ENCODE measurements at places on chromosomes 11 and 22.

DNA sequence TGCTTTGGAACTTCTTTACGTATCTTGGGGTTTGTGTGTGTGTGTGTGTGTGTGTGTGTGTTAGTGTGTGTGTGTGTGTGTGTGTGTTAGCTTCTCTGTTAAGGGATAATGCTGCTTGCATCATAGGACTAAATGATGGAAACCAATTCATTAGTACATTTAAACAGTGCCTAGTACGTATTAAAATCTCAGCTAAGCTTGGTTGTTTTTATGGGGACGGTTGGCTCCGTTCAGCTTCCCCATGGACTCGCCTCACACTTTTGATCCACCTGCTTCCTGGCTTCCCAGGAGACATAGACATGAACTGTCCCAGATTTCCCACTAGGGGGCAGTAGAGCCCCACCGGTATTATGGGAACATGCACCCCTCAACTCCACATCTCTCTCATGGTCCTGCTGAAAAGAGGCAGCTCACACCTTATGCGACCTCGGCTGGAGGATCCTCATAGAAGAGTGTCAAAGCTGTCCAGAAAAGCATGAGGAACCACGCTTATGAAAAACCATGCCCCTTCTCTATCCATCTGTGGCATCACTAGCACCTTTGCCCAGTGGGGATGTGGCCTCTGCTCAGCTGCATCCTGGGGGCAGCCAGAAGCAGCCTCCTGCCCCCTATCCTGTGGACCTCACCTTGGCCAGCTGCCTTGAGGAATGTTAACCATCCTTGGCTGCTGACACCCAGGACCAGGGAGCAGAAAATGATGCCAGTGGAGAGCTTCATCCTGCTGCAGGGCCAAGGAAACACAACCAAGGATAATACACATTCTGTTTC, 9.7 kb upstream of the SAAL1 start:
- peak; percentile 78 for DNase-seq

- DNase-seq: peak; percentile 70
Observed at GRCh38 chr22:35477911-35478582, 62.6 kb upstream of the RASD2 start.

GRCh38 chr11:44737245-44738085, 10.7 kb downstream of the TSPAN18 start:
- DNase-seq: no peak

DNA sequence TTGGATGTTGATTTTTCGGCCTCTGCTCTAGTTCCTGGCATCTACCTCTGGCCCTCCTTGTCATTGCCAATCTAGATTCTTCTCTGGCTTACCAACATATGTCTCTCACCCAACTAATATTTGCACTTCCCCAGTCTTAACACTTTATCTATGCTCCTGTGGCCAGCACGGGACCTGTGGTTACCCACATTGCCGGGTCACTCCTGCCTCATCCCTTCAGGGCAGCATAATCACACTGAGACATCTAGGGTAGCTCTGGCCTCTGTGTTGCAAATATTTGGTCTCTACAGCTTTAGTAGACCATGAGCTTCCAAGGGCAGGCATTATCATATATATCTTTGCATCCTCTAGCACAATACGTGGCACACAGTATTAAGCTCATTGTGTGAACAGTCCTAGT, 182.0 kb upstream of the ARHGAP20 start:
- DNase-seq: no peak

DNA sequence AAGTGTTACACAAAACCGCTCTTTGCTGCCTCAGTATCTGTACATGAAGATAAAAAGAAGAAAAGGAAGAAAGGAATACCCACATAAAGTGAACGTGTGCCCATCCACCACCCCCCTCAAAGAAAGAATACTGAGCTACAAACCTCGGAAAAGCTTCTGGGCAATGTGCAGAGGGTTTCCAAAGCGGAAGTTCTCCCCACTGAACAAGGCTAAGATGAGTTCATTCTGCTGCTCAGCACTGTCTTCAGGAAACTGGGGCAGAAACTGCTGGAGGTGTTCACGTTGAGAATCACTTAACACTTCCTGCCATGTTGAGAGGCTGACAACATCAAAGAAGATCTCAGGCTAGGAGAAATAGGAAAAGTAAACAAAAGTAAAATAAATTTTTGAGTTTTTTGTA, 6.9 kb downstream of the NFRKB start:
- DNase-seq: no peak

GRCh38 chr11:107665018-107665417, 46.8 kb downstream of the SLN start:
- no peak for DNase-seq

GRCh38 chr11:111526501-111526900, 11.9 kb downstream of the HOATZ start:
- DNase-seq: peak; percentile 67

- DNase-seq: no peak
Observed at GRCh38 chr11:17852246-17852645, 117.7 kb downstream of the KCNC1 start.

DNA sequence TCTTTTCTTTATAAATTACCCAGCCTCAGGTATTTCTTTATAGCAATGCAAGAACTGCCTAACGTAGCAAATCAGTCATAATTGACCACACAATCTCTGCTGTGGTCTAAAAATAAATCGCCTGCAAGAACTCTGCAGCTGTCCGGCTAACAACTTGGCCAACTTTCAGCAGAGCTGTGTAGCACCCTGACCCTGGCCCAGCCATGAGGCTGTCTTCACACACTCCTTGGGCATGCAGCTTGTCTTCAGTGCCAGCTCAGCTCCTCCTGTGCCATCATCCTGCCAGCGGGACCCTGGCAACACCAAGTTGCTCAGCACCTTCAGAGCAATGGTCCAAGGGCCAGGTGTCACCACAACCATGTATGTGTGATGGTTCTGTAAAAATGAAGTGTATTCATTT, 355.6 kb downstream of the OPCML start:
- no peak for DNase-seq

- DNase-seq: no peak
Observed at GRCh38 chr11:4881188-4881587, 512 bp upstream of the OR51T1 start.

- DNase-seq: no peak
Observed at GRCh38 chr11:71267807-71268421, 15.5 kb upstream of the SHANK2 start.

DNA sequence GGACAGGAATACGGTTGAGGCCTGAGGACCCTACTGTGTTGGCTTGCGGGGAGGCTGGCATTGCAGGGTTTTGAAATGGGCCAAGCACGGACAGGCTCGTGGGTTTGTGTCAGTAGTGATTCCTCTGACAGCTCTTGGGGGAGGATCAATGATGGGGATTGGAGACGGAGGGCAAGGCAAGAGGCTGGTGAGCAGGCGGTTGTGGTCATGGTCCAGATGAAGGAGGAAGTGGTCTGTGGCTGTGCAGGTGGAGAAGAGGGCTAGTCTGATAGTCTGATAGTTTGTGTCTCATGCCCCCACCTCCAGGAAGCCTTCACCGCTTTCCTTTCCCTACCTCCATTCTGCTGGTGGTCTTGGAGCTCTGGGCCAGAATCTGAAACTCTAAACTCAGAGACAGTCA, 3.0 kb downstream of the MAFF start:
- no peak for DNase-seq

DNA sequence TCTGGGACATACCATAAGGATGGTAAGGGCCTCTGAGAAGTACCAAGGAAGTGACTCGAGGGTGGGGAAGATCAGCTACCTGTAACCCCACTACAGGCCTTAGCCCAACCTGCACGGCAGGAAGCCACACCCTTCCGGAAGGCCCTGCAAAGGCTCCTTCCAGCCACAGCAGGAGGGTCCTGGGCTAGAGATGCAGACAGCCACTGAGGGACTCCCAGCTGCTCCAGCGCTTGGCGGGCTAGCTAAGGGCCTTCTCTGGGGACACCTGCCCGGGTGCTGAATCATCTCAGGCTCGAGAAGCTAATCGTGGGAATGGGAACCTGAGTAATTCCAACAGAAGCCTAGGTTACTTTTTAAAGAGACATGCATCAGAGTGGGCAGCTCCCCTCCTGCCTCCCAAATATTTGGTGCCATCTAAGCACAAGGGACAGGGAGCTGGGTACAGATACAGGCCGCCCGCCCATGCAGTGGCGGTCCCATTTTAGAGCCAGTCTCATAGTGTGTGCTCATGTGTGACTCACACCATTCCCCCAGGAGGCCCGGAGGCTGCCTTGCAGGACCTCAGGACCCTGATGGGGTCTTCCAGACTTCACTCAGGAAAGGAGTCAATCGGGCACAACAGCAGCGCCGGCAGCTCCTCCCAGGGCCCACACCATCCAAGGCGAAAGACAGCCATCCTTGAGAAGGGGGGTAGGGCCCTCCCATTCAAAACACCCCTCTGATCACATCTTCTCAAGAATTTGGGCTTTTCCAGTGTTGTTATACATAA, 8.0 kb downstream of the MYH9 start:
- DNase-seq: peak; percentile 3

- DNase-seq: no peak
Observed at GRCh38 chr11:46588131-46588530, 5.7 kb downstream of the AMBRA1 start.

GRCh38 chr11:105734426-105734825, 124.6 kb downstream of the GRIA4 start:
- no peak for DNase-seq

DNA sequence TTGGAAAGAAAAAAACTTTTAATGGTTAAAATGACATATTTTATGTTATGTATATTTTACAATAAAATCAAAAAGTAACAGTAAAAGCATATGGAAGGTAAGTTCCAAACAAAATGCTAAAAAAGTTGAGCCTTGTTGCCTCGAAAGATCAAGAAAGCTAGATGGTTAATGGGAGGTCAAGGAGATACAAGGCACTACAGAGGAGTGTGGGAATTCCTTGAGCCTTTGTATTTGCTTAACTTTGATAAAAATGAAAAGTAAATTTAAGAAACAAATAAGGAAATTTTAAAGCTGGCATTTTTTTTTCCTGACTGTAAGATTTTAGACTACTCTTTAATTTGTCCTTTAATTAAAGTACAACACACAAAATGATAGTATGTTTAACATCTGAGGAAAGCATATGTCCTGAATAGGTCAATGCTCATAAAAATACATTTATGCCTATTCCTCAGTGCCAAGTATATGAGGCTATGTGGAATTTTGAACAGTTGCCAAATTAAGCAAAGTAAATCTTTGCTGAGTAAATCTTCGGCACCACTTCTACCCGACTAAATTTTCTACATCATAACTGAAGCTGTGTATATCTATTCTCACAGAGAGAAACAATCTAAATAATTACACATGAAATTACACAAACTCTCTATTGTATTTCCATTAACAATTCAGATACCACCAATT, 108.8 kb downstream of the TTC28 start:
- no peak for DNase-seq

DNA sequence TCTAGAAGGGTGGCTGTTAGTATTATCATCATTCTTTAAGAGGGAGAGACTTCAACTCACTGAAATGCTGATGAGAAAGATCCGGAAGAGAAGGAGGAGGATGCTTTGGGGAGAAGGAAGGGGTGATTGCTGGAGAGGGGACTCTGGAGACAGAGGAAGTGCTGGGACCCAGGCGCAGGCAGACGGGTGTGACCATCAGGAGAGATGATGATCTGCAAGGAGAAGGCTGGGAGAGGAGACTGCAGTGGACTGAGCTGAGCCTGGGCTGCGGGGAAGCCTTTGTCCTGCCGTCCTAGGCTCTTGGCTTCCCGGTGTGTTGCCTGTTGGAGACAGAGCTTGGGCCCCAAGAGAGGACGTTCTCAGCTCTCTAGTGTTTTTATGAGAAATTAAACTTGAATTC, 22.6 kb downstream of the RASD2 start:
- DNase-seq: no peak

DNA sequence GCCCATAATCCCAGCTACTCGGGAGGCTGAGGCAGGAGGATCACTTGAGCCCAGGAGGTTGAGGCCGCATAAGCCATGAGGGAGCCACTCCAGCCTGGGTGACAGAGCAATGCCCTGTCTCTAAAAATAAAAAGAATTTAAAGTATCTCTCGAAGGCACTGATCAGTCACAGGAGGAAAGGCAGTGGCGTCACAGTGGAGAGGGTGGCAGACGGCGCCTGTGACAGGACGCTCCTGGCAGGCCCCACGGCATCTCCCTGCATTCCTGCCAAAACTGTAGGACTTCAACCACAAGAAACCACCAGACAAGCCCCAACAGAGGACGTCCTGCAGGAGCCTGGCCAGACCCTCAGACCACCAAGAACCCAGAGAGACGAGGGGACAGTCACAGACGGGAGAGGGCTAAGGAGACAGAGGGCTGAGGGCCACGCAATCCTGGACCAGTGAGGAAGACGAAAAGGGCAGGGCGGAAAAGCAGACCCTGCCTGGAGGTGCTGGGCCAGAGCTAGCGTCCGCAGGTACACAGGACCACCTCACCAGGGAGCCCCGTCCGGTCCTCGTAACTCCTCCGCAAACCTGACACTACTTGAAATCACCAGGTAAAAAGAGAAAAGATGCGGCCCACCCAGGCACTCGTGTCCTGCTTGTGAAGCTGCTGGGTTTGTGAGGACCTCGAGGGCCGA, 5.9 kb downstream of the RNH1 start:
- DNase-seq: no peak

DNA sequence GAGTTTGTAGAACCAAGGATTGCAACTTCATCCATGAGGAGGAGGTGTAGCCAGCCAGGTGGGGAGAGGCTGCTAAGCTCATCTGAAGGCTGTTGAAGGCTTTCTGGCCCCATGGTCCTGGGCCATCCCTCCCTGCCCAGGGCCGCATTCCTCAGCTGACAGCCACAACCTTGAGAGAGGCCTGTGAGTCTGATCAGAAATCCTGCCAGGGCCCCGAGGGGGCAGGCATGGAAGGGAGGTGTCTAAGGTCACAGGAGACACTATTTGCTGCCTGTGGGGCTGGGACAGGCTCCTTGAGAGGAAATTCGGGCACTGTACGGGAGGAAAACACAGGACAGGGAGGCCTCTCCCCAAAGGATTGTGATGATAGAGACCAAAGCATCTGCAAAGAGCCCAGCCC, 88.1 kb upstream of the IGLL5 start:
- DNase-seq: no peak

- DNase-seq: no peak
Observed at GRCh38 chr22:29674121-29674520, 45.7 kb upstream of the CABP7 start.

DNA sequence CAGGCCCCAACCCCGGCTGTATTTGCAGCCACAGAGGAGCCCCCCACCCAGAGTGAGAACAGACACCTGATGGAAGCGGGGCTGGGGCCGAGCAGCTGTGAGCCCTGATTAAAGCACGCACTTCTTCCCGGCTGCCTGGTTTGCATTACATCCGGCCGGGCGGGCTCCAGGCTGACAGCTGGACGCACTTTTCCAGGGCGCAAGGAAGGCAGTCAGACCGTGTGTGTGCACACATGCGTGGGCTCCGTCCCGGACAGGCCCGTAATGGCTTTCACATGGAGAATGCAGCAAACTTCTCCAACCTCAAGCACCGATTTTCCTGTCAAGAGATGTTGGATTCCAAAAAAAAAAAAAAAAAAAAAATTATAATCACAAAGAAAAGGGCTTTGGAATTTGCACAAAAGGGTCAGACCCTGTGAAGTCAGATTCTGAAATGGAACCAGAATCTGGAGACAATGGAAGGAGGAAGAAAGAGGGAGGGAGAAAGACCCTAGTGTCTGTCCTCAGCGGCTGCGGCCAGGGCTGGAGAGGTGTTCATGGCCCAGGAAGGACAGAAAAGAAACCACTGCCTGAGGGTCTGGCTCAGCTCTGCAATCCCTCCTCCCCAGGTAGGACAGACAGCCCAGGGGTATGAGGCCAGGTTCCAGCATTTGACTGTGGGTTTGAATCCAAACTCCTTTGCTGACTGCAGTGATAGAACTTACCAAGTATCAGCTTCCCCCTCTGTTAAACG, 365.5 kb downstream of the MN1 start:
- DNase-seq: peak; percentile 73

Data from AG08395 (cell line).